ENCODE measurements at places on chromosomes 7 and 10.

- no peak for DNase-seq
These were observed 34.4 kb downstream of the MXI1 start for GRCh38 chr10:110241841-110242240.

- DNase-seq: no peak
These were observed 623 bp upstream of the CEP41 start for GRCh38 chr7:130441408-130441869.

GRCh38 chr10:96090463-96090800 is 39.7 kb upstream of the ZNF518A start:
- peak; percentile 1 for DNase-seq

DNA sequence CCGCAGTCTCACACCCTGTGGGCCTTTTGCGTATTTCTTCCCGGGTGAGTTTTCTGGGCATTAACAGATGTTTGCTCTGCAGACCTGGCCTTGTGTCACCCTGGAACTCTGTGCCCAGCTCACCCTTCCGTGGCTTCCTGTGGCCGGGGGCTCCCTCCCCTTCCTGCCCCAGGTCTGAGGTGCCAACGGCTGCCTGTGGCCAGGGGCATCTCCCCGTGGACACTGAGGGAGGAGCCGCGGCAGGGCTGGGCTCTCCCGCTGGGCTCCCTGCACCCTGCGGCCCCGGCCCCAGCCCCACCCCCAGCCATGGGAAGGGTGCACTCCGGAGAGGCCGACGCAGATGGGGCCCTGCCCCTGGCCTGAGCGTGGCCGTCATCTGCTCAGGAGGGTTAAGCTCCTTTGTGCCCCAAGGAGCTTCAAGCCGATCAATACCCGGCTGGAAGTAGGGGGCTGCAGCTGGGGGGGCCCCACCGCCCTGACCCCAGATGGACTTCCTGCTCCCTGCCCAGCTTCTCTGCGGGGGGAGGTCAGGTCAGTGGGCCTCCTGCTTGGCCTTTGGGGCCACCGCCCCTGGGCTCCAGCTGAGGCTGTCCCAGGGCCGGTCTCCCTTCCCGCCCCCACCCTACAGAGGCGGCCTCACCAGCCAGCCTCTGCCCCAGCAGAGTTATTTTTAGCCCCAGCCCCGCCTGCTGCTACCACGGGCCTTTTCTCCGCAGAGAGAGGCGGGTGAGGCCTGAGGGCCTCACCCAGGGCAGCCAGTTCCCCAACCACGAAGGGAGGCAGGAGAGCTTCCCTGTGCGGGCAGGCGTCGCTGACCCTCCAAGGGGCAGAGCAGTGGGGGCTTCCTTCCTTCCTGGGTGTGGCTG is 24.2 kb downstream of the PWWP2B start:
- no peak for DNase-seq

GRCh38 chr10:110492069-110492822 is 5.5 kb upstream of the DUSP5 start:
- no peak for DNase-seq

DNA sequence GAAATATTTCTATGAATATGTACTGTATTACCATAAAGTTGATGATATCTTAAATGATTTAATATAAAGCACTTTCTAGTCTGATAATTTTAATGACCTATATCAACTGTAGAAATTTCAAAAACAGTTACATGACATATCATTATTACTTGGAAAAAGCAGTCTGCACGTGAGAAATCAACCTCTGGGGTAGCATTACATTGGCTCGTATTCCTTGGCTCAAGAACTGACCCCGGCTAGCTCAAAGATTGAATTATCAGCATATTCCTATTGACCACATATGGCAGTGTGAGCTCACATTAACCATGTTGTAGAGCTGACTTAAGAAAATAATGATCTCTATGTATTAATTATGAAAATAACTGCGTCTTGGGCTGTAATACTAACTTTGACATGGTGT is 139.3 kb downstream of the PTN start:
- no peak for DNase-seq

- DNase-seq: no peak
These were observed 50.8 kb downstream of the PIK3CG start for GRCh38 chr7:106915873-106916272.
